A549 treated with CORT108297 at 1 μM for 4 hours (cell line): ENCODE measurements at places on chromosomes 16 and 17. TPM values are rescaled to one million over a fixed set of nuclear protein-coding genes. Genes with fewer than 3 reads are reported as not detected.

Gene PDILT
- not detected in 5 replicates for total RNA-seq

Gene KRT32
- total RNA-seq: 0.05 TPM in 1 of 5 replicates, not detected in the others

Gene SRL
- 0.01 to 0.06 TPM (median 0.02 TPM) in 4 of 5 replicates, not detected in the other for total RNA-seq

Gene CACNA1H
- total RNA-seq: 8.9 to 14.7 TPM (median 13.9 TPM) in 5 replicates

Gene CCL13
- not detected in 5 replicates for total RNA-seq

Gene DNAAF8
- 1.0 to 1.8 TPM (median 1.2 TPM) in 5 replicates for total RNA-seq

Gene SPATA32
- total RNA-seq: 0.14 to 0.22 TPM (median 0.18 TPM) in 5 replicates

Gene KRTAP1-5
- not detected in 5 replicates for total RNA-seq

Gene AGRP
- not detected in 5 replicates for total RNA-seq

Gene KCNJ18
- total RNA-seq: 0.06 TPM in 1 of 5 replicates, not detected in the others
